ENCODE measurements at places on chromosomes 5 and 9.

DNA sequence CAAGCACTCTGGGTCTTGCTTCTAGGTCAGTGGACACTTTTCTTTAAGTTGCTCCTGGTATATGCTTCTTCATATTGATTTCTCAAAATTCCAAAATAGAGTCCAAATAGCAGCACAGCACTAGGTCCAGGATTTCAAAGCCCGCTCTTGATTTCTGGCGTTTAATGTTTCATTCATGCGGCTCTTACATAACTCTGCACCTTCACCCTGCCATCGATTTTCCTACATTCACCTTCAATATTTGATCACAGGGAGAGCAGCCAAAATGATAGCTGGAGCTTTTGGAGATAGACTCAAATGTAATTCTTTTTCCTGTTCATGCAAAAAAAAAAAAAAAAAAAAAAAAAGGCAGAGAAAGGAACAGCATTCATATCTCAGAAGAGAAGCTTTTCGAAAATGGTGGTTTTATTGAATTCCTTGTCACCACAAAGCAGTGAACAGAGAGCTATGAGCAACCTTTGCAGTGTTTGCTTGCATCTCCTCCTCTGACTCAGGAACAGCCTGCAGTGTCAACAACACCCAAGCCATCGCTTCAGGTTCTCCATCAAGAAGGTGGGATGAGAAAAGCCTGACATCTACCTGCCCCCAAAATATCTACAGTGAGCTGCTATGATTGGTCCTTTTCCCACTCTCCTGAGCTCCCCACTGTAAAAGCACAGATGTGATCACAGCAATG is 97.8 kb downstream of the MED10 start:
- H3K4me3 ChIP-seq, result no peak overlapping the region
- DNase-seq, result no peak
- H3K4me1 ChIP-seq, result peaks cover 3% of the 10 kb centered on the region
- H3K27me3 ChIP-seq, result no peaks in the 10 kb centered on the region

- no peak overlapping the region for H3K4me3 ChIP-seq
- H3K36me3 ChIP-seq, result no peaks in the 10 kb centered on the region
- H3K27ac ChIP-seq, result no peak overlapping the region
- H3K27me3 ChIP-seq, result no peaks in the 10 kb centered on the region
Observed at GRCh38 chr9:79184831-79185230, 386.9 kb upstream of the TLE4 start.

DNA sequence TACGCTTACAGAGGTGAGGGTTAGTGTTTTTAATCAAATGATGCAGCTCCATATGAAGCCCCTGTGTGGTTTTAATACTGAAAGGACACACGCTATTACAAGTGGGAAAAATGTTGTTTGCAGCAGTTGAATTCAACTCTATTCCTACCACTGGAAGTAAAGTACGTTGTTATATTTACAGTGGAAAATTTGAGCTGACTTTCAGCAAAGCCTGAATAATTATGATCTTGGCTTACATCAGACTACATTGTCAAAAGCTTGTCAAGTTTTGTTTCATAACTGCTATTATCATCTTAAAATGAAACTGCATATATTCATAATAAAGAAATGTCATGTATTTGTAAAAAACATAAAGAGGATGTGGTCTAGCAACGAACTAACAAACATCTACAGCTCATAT is 818.5 kb downstream of the SEMA5A start:
- H3K27me3 ChIP-seq, result no peaks in the 10 kb centered on the region
- no peak overlapping the region for H3K27ac ChIP-seq
- H3K4me1 ChIP-seq, result no peaks in the 10 kb centered on the region
- H3K4me3 ChIP-seq, result no peak overlapping the region

- no peak overlapping the region for H3K4me3 ChIP-seq
- H3K4me1 ChIP-seq, result peaks cover 27% of the 10 kb centered on the region
- no peak overlapping the region for H3K27ac ChIP-seq
- H3K36me3 ChIP-seq, result no peaks in the 10 kb centered on the region
- DNase-seq, result no peak
Observed at GRCh38 chr9:127720031-127720864, 4.4 kb downstream of the TTC16 start.

DNA sequence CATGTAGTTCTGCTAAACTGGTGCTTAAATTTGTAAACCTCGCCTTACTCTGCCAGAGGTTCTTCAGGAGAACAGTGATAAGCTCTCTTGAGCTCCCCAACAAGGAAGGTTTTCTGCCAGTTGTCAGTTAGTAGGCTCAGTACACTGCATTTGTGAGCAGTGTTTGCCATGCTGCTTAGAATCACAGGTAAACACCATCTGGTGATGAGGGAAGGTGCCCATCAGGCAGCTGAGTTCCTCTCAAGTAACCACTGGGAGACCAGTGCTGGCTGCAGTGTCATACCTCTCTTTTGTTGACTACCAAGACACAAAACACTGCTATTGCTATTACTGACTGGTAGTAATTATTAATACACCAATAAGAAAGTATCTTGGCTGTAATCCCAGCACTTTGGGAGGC is 186.2 kb upstream of the OTULINL start:
- H3K27me3 ChIP-seq, result no peaks in the 10 kb centered on the region
- H3K4me1 ChIP-seq, result peaks cover 9% of the 10 kb centered on the region
- no peak overlapping the region for H3K27ac ChIP-seq
- no peak for DNase-seq
- H3K4me3 ChIP-seq, result no peak overlapping the region
- peaks cover 67% of the 10 kb centered on the region for H3K36me3 ChIP-seq

GRCh38 chr5:113293068-113293974 is 141.5 kb downstream of the TSSK1B start:
- no peaks in the 10 kb centered on the region for H3K27me3 ChIP-seq
- peak overlapping the region; percentile 59 for H3K4me3 ChIP-seq
- no peaks in the 10 kb centered on the region for H3K36me3 ChIP-seq
- H3K4me1 ChIP-seq, result peaks cover 30% of the 10 kb centered on the region

DNA sequence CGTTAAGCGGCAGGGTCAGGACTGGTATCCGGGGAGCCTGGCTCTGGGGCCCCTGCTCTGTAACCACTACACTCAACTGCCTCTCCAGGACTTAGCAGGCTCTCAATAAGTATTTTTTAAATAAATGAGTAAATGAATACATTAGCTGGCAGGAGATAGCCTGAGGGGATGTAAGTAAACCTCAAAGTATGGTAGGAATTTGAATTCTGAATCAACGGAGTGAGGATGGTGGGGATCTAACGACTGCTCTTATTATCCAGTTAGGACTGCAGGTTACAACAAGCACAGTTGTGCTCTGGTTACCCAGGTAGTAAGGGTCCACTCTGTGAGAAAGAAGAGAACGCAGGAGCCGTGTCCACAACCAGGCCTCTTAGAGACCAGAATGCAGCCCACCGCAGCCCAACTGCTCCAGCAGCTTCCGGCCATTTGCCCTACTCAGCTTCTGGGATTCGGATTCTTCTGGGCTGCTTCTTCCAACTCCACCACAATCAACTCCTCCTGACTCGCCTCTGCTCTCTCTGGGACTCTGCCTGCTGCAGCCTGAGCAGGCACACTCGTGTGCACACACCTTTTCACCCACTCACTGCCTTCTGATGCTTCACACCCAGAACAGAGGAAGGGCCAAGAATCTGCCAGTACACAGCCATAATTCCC is 52.6 kb downstream of the MED27 start:
- no peak for DNase-seq
- no peaks in the 10 kb centered on the region for H3K36me3 ChIP-seq
- H3K27me3 ChIP-seq, result no peaks in the 10 kb centered on the region
- H3K27ac ChIP-seq, result no peak overlapping the region
- H3K4me3 ChIP-seq, result no peak overlapping the region
- H3K4me1 ChIP-seq, result peaks cover 10% of the 10 kb centered on the region

GRCh38 chr5:132841305-132841704 is 10.9 kb upstream of the SHROOM1 start:
- H3K4me1 ChIP-seq, result peaks cover 18% of the 10 kb centered on the region
- H3K27me3 ChIP-seq, result no peaks in the 10 kb centered on the region
- H3K27ac ChIP-seq, result peak overlapping the region; percentile 64
- no peak overlapping the region for H3K4me3 ChIP-seq
- no peaks in the 10 kb centered on the region for H3K36me3 ChIP-seq
- DNase-seq, result no peak

DNA sequence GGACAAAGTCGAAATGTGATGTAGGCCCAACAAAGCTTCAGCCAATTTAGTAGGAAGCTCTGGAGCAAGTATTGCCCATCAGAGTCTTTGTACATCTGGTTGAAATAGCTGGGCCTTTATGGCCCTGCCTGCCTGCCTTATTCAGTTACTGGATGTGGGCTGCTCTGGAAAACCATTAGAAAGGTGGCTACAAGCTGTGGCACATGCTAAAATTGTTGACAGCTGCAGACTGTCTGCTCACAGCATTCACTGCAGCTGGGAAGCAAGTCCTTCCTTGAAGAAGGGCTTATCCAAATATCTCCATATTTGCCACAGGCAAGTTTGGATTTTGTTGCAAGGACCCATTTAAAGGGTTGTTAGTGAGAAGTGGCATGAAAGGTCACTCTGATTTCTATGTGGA is 24.4 kb downstream of the SMIM15 start:
- peaks cover 1% of the 10 kb centered on the region for H3K4me1 ChIP-seq
- no peaks in the 10 kb centered on the region for H3K27me3 ChIP-seq
- no peak overlapping the region for H3K4me3 ChIP-seq
- DNase-seq, result no peak
- H3K27ac ChIP-seq, result no peak overlapping the region

GRCh38 chr5:170483701-170484458 is 19.9 kb upstream of the KCNIP1 start:
- no peak for DNase-seq
- H3K27ac ChIP-seq, result no peak overlapping the region
- H3K4me3 ChIP-seq, result no peak overlapping the region
- no peaks in the 10 kb centered on the region for H3K27me3 ChIP-seq
- no peaks in the 10 kb centered on the region for H3K36me3 ChIP-seq

GRCh38 chr9:130119519-130120298 is 52.5 kb upstream of the NCS1 start:
- H3K36me3 ChIP-seq, result peaks cover 49% of the 10 kb centered on the region
- peaks cover 18% of the 10 kb centered on the region for H3K4me1 ChIP-seq
- no peak overlapping the region for H3K27ac ChIP-seq

- H3K27ac ChIP-seq, result no peak overlapping the region
- DNase-seq, result no peak
- no peak overlapping the region for H3K4me3 ChIP-seq
- no peaks in the 10 kb centered on the region for H3K4me1 ChIP-seq
- H3K27me3 ChIP-seq, result peaks cover 70% of the 10 kb centered on the region
- no peaks in the 10 kb centered on the region for H3K36me3 ChIP-seq
Observed at GRCh38 chr5:176784218-176785165, 25.9 kb upstream of the UNC5A start.

- H3K27me3 ChIP-seq, result no peaks in the 10 kb centered on the region
- no peak overlapping the region for H3K27ac ChIP-seq
- H3K36me3 ChIP-seq, result no peaks in the 10 kb centered on the region
- peaks cover 7% of the 10 kb centered on the region for H3K4me1 ChIP-seq
- no peak overlapping the region for H3K4me3 ChIP-seq
Observed at GRCh38 chr5:4540375-4541173, 599.6 kb upstream of the ADAMTS16 start.

DNA sequence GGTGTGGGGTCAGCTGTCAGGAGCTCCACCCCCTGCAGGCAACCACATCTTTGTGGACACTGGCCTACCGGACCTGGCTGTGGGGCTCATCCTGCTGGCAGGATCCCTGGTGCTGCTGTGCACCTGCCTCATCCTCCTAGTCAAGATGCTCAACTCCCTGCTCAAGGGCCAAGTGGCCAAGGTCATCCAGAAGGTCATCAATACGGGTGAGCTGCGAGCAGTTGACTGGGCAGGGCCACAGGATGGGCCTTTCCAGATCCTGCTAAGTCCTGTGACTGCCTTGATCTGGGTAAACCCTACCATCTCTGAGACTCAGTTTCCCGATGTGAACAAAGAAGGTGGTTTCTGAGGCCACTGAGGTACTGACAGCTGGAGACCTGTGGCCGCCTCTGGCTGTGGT is 6.5 kb downstream of the PFN3 start:
- no peaks in the 10 kb centered on the region for H3K36me3 ChIP-seq
- H3K4me3 ChIP-seq, result no peak overlapping the region
- no peak overlapping the region for H3K27ac ChIP-seq
- H3K4me1 ChIP-seq, result peaks cover 14% of the 10 kb centered on the region
- no peak for DNase-seq

GRCh38 chr5:6112125-6112524 is 266.2 kb downstream of the MED10 start:
- no peak overlapping the region for H3K4me3 ChIP-seq
- H3K36me3 ChIP-seq, result no peaks in the 10 kb centered on the region
- no peak for DNase-seq
- H3K27me3 ChIP-seq, result no peaks in the 10 kb centered on the region
- no peak overlapping the region for H3K27ac ChIP-seq

- peaks cover 18% of the 10 kb centered on the region for H3K27me3 ChIP-seq
- H3K36me3 ChIP-seq, result no peaks in the 10 kb centered on the region
- no peaks in the 10 kb centered on the region for H3K4me1 ChIP-seq
- H3K27ac ChIP-seq, result no peak overlapping the region
- DNase-seq, result no peak
Observed at GRCh38 chr9:68998385-68998784, 15.5 kb downstream of the PRKACG start.

DNA sequence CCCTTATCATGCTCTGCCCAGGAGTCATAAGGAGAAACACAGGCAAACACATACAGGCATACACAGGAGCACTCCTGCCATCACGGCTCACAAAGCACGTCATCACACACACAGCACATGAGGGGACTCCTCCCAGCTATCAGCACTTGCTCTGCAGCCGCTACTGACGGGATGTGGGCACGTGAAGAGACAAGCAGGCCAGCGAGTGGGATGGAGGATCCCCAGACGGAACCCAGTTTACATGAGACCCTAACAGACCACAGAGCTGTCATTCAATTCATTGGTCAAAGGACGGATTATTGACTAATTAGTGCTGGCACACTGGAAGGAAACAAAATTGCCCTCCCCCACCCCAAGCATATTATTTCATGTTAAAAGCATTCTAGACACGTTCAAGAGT is 53.6 kb downstream of the SEMA4D start:
- DNase-seq, result no peak
- H3K4me1 ChIP-seq, result peaks cover 35% of the 10 kb centered on the region
- H3K36me3 ChIP-seq, result no peaks in the 10 kb centered on the region

GRCh38 chr9:121394292-121394691 is 24.2 kb upstream of the STOM start:
- H3K27me3 ChIP-seq, result no peaks in the 10 kb centered on the region
- H3K4me3 ChIP-seq, result no peak overlapping the region
- DNase-seq, result no peak
- peaks cover 13% of the 10 kb centered on the region for H3K4me1 ChIP-seq
- H3K27ac ChIP-seq, result no peak overlapping the region

- DNase-seq, result no peak
- no peak overlapping the region for H3K27ac ChIP-seq
- no peaks in the 10 kb centered on the region for H3K4me1 ChIP-seq
- no peaks in the 10 kb centered on the region for H3K36me3 ChIP-seq
- no peaks in the 10 kb centered on the region for H3K27me3 ChIP-seq
Observed at GRCh38 chr5:171355302-171355724, 32.3 kb upstream of the NPM1 start.

DNA sequence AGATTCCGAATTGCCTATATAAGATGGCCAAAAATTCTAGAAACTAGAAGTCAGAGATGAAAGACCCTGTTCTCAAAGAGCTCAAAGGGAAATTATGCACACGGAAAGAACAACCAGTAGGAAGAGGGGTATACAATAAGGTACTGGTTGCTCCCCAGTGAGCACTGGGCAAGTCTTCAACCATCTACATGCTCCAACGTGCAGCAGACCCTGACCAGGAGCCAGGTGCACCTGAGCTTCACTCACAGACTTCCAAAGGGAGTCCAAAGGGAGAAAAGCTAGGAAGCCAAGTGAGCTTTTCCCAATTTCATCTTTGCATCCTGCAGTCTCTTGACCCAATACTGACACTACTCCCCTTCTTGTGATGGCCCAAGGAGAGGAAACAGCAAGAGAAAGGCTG is 3.9 kb downstream of the REEP5 start:
- H3K27ac ChIP-seq, result no peak overlapping the region
- no peak for DNase-seq
- H3K4me1 ChIP-seq, result peaks cover 62% of the 10 kb centered on the region
- H3K27me3 ChIP-seq, result no peaks in the 10 kb centered on the region

GRCh38 chr9:104835161-104835560 is 71.2 kb downstream of the NIPSNAP3B start:
- DNase-seq, result no peak
- H3K36me3 ChIP-seq, result peaks cover 92% of the 10 kb centered on the region
- H3K27ac ChIP-seq, result no peak overlapping the region
- H3K27me3 ChIP-seq, result no peaks in the 10 kb centered on the region

Data from suprapubic skin (tissue), 4 donors.